ENCODE measurements at places on chromosomes 4 and X.

DNA sequence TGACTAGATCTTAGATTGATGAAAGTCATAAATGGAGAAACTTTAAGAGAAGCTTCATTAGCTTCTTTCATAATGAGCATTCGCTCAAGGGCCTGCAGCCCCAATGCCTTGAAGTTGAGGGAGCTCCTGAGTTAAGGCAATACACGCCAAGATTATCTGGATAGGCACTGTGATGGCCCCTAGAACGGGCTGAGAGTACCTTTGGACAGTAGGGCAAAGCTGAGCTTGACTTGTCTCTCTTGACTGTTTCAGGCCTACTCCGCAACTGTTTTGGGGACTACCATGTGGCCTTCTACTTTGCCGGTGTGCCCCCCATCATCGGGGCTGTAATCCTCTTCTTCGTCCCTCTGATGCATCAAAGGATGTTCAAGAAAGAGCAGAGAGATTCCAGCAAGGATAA, 83.3 kb downstream of the RLIM start:
- no peak for DNase-seq

GRCh38 chr4:152436384-152436783, 99.5 kb downstream of the FBXW7 start:
- no peak for DNase-seq

DNA sequence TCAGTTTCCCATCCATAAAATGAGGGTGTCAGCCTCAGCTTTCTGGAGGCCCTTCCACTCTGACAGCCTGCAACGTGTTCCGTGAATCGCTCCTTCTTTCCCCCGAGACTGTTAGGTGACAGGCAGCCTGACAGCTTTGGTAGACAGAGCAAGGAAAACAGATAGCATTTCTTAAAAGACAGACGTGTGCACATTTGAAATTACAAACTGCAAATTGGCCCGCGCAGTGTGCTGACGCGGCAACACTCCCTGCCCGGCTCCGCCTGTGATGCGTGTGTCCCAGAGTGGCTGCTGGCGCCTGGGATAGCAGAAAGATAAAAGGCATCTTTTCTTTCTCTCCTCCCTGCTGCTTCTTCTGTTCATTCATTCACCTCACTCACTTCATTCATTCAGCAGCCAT, 245.3 kb downstream of the AFAP1 start:
- no peak for DNase-seq

GRCh38 chr4:182494103-182494502, 250.9 kb downstream of the TENM3 start:
- DNase-seq = no peak

GRCh38 chrX:120367402-120368109, 5.7 kb downstream of the ATP1B4 start:
- DNase-seq = no peak

DNA sequence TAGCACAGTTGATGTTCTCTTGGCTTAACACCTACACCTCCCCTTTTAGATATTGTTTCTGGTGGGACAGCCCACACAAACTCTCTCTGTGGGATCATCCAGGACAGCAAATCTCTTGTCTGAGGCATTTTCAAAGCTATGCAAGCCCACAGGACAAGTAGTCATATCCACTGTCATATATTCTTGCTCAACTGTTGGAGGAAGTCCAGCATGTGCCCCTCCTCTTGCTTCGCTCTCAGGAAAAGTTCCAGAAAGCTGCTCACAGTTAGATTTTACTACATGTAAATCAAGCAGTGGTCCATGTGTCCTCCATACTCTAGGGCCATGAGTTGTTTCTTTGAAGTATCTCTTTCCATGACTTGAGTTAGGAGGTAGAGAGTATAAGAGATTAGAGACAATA, 260.7 kb downstream of the INPP4B start:
- DNase-seq = no peak

DNA sequence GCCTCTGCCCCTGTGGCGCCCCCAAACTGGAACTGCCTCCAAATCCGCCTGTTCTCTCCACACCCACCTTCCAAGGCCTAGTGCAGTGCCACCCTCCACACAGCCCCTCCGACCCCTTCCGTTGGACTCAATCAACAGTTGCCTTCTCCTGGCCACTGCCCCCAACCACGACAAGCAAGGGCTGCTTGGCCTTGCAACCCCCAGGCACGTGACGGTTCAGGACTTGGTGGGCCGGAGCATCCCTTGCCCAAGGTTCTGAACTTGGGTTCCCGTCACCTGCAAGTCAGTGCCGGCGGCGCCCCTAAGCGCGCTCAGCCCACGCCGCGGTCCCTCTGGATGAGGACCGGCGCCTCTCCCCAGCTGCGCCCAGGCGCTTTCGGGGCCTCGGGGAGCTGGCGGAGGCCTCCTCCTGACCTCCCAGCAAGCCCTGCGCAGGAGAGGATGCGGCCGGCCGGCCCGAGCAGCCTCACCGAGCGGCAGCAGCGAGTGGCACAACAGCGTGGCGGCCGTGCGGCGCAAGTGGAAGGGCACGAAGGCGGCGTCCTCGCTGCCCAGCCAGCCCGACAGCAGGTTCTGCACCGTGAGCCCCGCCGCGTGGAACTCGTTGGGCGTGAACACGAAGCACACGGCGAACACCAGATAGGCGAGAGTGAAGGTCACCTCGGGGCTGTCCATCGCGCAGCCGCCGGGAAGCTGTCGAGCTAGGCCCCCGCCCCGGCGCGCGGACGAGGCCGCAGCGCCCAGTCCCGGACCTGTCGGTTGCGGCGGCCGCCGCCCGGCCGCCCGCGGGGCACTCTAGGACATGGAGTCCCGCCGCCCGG, 750 bp downstream of the TMEM129 start:
- DNase-seq = peak; percentile 93

- no peak for DNase-seq
Measured at GRCh38 chr4:113406723-113407016, 354.9 kb downstream of the CAMK2D start.

GRCh38 chrX:104085477-104085876, 9.4 kb upstream of the TMSB15C start:
- no peak for DNase-seq

DNA sequence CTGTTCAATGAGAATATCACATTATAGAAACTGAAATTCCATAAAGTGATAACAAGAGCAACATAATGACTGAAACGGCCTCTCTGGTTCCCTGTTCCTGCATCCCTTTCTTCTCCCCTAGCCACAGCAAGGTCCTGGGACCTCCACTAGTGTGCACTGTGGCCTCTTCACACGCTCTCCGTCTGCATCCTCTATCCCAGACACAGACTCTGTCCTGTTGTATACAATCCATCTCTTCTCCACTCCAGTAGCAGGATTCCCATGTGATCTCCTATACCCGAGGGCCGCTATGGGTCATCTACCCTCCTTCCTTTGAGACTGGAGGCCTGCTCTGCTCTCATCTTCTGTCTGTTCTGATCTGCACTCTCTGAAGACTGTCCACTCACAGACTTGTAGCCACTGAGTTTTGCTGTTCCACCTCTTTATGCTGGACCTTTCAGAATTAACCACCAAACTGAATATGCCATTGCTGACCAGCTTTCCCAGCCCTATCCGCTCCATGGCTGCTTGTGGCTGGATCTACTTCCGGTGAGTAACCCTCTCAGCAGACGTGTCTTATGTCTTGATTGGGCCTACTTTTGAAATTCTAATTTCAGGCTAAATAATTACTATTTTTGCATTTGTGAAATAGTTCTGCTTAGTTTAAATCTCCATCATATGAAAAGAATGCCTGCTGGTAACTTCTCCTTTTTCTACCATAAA, 105.1 kb upstream of the NAP1L5 start:
- DNase-seq = no peak

- no peak for DNase-seq
Measured at GRCh38 chrX:77900688-77901087, 1.4 kb downstream of the COX7B start.

DNA sequence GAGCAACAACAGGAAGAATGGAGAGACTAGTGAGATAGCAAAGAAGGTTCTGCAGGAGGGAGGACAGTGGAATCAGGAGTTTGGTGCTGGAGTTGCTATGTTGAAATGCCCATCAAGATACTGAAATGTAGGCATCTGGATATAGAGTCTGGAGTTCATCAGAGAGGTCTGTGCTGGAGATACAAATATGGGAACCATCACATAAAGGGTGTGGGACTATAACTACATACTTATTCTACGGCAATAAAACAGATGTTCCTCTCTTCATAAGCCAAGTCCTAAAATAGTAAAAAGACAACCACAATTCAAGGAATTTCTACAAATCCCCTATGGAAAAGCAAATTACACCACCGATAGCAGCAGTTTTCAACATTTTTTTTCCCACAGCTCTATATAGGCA, 1.6 kb downstream of the MED14 start:
- DNase-seq = no peak

DNA sequence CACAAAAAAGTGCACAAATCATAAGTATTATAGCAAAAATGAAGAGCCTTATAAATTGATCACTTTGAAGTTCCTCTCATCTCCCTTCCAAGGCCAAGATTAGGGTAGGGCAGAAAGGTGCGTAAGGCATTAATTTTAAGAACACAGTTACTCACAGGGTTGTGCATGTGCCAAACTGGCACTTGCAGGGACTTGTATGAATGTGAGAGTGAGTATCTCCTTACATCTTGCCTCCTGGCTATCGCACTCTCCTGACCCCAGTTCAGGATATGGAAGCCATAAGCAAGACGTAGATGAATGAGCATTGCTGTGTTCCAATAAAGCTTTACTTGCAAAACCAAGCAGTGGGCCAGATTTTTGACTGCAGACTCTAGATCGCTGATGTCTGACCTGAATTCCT, 510.1 kb upstream of the AADAT start:
- DNase-seq = no peak

GRCh38 chr4:2135083-2135482, 76.0 kb downstream of the NAT8L start:
- no peak for DNase-seq

- no peak for DNase-seq
Measured at GRCh38 chrX:9438933-9439494, 25.8 kb upstream of the TBL1X start.

GRCh38 chr4:11496351-11496829, 67.7 kb upstream of the HS3ST1 start:
- DNase-seq = no peak

GRCh38 chrX:40096395-40097091, 1.2 kb downstream of the BCOR start:
- no peak for DNase-seq

GRCh38 chrX:21926116-21926515, 14.4 kb upstream of the SMS start:
- DNase-seq = no peak

DNA sequence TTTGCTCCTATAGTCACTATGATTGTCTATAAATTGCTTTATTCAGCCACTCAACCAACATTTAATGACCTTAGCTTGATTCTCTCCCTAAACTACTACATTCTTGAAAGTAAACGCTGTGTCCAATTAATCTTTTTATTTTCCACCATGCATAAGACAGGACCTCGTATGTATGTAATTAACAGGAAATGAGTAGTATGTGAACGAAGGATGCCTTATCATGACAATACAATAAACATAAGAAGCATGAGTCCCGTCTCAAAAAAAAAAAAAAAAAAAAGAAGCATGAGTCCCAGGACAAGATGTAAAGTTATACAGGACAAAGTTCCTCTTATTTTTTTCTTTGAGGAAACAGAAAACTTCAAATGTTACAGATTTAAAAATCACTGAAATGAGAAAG, 92.5 kb downstream of the PPP3CA start:
- no peak for DNase-seq

- DNase-seq = no peak
Measured at GRCh38 chr4:80611678-80611979, 276.1 kb downstream of the CFAP299 start.

GRCh38 chr4:151358266-151358665, 32.9 kb upstream of the SH3D19 start:
- no peak for DNase-seq

DNA sequence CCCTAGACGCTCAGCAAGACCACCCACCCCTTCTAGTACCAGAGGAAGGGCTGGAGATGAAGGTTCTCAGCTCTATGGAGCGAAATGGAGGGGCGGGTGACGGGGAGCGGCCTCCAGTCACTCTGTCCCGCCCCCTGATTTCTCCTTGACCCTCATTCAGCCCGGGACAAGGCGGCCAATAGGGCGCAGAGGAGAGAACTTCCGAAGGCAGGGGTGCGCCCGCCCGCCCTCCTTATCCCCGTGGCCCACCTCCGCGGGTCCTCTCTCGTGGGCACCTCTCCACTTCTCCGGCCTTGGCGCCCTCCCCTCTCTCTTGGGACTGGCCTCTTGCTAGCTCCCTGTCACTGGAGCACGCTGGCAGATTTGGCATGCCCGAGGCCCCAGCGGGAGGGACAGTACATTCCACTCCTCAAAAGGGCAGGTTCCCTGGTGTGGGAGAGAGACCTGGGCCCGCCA, 1.1 kb upstream of the SEPTIN6 start:
- DNase-seq = no peak

GRCh38 chr4:3011456-3012220, 48.3 kb downstream of the GRK4 start:
- DNase-seq = no peak

DNA sequence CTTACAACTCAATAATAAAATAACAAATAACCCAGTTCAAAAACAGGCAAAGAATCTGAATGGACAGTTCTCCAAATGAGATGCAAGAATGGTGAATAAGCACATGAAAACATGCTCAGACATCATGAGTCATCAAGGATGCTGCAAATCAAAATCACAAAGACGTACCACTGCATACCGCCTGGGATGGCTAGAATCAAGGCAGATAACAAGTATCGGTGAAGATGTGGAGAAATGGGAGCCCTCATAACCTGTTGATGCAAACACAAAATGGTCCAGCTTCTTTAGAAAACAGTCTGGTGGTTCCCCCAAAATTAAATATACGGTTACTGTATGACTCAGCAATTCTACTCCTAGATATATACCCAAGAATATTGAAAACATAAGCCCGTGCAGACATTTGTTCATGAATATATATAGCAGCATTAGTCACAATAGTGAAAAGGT, 32.5 kb downstream of the AKAP4 start:
- DNase-seq = no peak

- DNase-seq = no peak
Measured at GRCh38 chr4:100083289-100083688, 107.0 kb downstream of the DDIT4L start.

DNA sequence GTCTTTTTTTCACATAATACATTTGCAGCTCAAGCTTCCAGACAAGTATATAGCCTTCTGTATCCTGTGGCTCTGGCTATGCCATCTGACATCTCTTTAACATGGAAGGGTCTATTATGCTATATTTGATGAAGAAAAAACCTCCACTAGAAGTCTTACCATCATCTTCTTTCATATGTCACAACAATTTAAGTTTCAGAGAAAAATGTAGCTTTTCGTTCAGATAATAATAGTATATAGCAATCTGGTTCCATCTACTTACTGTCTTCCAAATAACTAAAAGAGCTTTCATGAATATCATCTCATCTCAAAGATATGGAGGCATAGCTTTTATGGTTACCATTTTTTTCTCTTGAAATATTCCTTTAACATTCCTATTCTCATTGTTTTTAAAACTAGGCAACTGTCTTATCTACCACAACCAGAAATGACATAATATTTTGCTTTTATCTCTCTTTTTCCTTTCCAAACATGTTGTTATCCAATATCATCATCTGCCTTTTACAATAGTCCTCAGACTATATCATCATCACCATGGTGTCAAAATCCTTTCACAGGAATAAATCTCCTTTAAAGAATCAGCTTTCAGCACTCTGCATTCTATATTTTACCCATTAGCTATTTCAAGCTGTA, 1005.1 kb downstream of the PDHA2 start:
- no peak for DNase-seq

All from upper lobe of left lung (tissue), 6 donors.